ENCODE measurements at places on chromosomes 1 and 21.

GRCh38 chr1:172537827-172538391, 5.0 kb downstream of the SUCO start:
- no peak for DNase-seq

GRCh38 chr1:201754353-201754752, 74.6 kb upstream of the IPO9 start:
- DNase-seq: no peak

DNA sequence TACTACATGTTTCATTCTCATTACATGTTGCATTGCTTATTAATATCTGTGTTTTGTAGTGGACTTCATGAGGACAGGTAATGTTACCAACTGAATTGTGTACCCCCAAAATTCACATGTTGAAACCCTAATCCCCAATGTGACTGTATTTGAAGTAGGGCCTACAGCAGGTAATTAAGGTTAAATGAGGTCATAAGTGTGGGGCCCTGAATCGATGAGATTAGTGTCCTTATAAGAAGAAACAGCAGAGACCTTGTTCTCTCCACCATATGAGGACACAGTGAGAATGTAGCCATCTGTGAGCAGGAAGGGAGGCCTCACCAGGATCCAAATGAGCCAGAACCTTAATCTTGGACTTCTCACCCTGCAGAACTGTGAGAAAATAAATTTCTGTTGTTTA, 15.0 kb upstream of the IFNAR1 start:
- DNase-seq: no peak

GRCh38 chr1:197798492-197798891, 23.2 kb upstream of the DENND1B start:
- DNase-seq: no peak

DNA sequence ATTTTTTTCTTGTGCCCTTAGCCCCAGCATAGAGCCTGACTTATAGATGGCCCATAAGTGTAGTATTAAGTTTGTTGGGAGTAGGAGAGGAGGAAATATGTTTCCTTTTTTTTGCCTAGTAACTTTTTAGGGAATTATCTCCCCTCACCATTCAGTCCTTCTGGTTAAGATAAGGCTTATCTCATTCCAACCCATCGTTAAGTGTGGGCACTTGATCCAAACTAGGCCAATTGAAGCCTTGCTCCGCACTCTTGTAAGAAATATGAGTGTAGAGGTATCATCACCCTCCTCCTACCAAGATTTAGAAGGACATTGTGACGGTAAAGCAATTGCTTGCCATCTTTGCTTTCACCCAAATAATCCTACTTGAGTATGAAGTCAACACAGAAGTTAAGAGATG, 8.8 kb upstream of the FGGY start:
- no peak for DNase-seq

- no peak for DNase-seq
Observed at GRCh38 chr1:40858856-40859416, 3.2 kb downstream of the CITED4 start.

GRCh38 chr1:20931930-20932436, 144.9 kb upstream of the HP1BP3 start:
- no peak for DNase-seq

DNA sequence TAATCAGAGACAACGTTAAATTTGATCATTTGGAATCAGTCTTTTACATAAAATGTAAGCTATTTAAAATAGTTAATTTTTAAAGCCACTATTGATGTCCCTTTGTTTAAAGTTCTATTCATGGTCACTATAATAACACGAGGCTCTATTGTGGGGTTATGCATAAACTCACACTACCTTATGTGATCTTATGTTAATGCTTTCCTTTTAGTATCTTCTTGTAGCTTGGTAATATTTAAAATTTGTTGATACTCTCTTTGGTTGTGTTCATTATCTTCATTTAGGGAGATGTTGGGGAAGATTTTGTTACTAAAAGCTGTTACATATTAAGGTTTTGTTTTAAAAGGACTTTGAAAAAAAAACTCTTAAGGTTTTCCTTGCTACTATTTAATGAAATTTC, 1.2 kb downstream of the B3GALT2 start:
- no peak for DNase-seq
